Fibroblast of skin of abdomen (primary cell): ENCODE measurements at places on chromosomes 5 and 9.

DNA sequence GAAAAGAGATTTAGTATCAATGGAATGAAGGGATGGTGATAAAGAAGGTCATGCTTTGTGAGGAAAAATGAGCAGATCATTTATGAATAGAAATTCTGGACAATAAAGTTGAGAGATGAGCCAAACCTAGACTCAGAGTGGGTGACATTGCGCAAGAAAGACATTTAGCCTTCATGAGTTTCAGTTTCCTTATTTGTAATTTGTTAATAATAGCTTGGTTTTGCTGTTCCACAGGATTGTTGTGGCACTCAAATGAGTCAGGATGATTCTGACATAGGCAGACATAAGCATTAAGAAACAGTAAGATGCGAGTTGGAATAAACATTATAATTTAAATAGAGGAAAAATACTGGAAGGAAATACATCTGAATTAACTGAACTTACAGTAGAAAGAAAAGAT, 34.8 kb downstream of the ITGA2 start:
- peak; percentile 76 for DNase-seq

DNA sequence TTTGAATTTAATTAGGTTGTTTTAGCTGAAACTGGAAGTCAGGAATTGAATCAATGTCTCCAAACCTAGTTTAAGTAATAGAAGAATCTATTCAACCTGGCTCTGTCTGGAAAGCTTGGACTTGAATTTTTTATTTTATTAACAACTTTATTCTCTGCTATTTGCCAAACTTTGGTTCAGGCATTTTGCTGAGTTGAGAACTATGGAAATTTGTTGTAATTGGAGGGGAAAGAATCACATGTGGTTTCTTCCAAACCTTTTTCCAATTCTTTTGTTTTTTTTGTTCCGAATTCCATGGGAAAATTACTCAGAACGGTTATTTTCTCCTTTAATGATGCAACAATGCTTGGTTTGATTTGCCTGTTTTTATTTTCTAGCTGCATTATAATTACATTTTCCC, 98.2 kb upstream of the RPS23 start:
- DNase-seq = no peak

GRCh38 chr5:82538339-82539034, 260.3 kb upstream of the RPS23 start:
- DNase-seq = peak; percentile 81

- DNase-seq = no peak
Measured at GRCh38 chr9:29062446-29062845, 1489.2 kb upstream of the C9orf72 start.
